Stimulated activated CD4-positive, alpha-beta T cell treated with anti-CD3 and anti-CD28 coated beads, Interleukin-15, amount 100 ng/mL, for 1 hour (primary cell): ENCODE measurements at places on chromosomes 11 and 22.

- no peak for DNase-seq
These were observed 16.9 kb downstream of the GGTLC2 start for GRCh38 chr22:22661275-22661674.

DNA sequence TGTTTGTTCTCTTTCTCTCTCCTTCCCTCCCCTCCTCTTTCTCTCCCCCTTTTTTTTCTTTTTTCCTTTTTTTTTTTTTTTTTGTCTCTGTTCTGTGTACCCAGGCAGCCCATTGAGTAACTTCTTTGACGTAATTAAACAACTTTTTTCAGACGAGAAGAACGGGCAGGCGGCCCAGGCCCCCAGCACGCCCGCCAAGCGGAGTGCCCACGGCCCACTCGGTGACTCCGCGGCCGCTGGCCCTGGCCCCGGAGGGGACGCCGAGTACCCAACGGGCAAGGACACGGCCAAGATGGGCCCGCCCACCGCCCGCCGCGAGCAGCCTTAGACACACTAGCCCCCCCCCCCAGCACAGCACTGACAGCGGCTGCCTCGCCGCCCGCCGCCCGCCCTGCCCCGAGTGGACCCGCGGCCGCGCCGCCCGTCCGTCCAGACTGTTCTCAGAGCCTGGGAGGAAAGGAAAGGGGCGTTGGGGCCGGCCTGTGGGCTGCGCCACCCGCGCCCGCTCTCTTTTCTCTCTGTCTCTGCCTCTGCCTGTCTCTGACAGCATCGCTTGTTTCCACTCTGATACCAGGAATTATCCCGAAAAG is 26.1 kb downstream of the MOB2 start:
- no peak for DNase-seq

- DNase-seq = peak; percentile 34
These were observed 117.2 kb upstream of the IGLL5 start for GRCh38 chr22:22770280-22770871.

- DNase-seq = no peak
These were observed 21.7 kb upstream of the KIAA0930 start for GRCh38 chr22:45262195-45262930.

DNA sequence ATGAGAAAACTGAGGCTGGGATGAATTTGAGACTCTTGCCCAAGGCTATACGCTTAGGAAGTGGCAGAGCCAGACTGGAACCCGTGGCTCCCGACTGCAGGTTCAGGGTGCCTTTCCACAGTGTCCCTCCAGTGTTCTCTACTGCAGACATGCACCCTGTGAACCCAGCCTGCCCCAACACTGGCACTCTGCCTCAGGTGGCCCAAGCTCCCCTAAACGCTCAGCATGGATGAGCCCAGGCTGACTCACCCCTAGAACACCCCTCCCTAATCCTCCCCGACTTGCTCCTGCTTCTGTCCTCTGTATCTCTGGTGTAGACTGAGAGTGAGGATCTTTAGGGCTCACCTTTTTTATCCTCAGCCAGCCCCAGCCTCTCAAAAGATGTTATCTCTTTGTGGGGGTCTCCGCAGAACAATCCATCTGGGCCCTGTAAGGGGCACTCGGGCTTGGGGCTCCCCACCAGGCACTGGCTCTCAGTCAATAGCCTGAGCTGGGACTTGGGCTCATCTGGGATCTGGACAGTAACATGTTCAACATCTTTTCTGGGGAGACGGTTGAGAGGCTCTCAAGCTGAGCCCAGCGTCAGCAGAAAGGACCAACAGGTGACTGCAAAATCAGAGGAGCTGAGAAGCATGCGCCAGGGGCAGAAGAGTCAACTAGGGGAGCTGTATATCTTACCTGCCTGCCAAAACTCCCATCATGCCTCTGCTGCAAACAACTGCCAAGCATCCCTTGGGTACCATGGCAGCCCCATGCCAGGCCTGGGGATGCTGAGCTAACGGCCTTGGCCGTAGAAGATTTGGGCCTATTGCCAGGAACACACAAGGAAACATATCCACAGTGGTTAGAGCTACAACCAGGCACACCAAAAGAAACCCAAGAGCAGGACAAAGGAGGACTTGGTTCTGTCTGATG is 176.2 kb downstream of the BUD13 start:
- no peak for DNase-seq

- no peak for DNase-seq
These were observed 38.1 kb downstream of the AMPD3 start for GRCh38 chr11:10493041-10493663.
